ENCODE measurements at places on chromosomes 16 and 17.

- DNase-seq: no peak
Measured at GRCh38 chr16:79608976-79609375, 8.4 kb upstream of the MAF start.

DNA sequence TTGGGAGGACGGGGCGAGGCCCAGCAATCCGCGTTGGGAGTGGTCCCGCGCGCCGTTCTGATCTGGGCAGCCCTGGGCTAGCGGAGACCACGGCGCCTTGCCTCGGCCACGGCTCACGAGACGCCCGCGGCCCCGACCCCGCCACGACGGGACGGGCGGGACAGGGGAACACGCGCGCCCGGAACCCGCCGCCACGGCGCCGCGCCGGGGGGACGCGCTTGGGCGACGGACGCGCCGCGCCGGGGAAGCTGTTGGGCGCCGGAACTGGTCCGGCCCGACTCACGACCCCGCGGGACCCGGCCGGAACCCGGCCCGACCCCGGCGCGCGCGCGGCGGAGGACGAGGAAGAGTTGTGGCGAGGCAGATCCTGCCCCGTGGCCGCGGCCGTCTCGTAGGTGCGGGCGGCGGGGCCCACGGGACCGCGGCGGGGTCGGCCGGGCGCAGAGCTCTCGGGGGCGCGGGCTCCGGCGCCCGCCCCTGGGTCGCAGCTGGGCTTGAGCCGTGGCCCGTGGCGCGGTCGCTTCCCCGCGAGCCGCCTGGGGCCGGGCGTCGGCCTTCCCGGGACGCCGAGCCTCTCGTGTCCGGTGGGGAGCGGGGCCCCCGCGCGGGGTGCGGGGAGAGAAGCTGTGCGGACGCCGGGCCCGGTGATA, at the start of gene ACSF3:
Gene ACSF3 (plus strand): TSS at position 251 of the 650 bp plus-strand sequence. CDS start 6,830 bp downstream, outside the sequence.
- DNase-seq: no peak

GRCh38 chr17:4472286-4472685, 26.4 kb upstream of the SPNS2 start:
- DNase-seq: no peak

DNA sequence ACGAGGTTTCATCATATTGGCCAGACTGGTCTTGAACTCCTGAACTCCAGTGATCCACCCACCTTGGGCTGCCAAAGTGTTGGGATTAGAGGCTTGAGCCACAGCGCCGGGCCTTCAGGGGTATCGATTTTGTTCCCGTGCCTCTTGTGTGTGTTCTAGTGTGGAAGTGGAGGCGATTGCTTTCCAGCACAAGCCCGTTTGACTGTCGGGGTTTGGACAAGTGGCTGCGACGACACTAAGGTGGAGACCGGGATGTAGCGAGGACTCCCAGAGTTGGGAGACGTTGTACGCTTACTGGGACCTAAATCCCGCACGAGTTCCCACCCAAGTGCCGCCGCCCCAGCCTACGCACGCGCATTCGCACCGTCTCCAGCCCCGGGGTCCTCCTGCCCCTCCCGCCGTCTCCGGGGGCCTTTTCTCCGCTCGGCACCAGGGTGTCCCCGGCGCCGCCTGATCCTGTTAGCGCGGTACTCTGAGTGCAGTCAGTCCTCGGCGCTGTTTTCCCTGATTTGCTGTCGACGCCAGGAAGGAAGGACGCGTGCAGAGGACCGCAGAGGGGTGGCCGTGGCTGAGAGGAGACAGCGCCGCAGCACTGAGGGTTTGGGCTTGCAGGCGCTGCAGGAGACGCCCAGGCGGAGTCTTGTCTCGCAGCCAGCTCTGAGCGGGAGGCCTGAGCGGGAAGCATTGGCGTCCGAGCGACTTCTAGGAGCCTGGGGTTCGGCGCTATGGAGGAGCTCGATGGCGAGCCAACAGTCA, at the start of gene NUP85:
Gene NUP85 (plus strand): TSS at position 643 of the 756 bp plus-strand sequence. CDS start 83 bp downstream, at position 726.
- DNase-seq: peak; percentile 86

DNA sequence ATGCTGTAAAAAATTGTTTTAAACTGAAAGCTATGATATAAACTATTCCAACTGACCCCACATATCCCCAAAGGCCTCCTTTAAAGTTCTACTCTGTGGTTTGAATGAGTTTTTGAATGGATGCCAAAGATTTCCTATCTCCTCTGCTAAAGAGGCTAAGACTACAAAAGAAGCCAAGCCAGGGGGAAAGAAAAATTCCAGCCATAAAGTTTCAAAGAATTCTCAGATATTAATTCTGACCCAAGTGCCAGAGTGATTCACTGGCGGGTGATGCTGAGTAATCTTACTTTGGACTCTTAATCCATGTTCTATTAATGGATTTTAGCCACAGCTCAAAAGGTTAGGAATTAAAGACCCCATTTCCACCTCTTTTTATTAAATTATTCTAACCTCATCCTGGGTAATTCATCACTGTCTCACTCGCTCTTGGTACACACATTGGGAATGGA, 60.7 kb downstream of the HS3ST3A1 start:
- DNase-seq: no peak

GRCh38 chr16:78748220-78748929, 648.9 kb downstream of the WWOX start:
- DNase-seq: peak; percentile 90

- DNase-seq: no peak
Measured at GRCh38 chr16:73231944-73232554, 184.1 kb upstream of the ZFHX3 start.

DNA sequence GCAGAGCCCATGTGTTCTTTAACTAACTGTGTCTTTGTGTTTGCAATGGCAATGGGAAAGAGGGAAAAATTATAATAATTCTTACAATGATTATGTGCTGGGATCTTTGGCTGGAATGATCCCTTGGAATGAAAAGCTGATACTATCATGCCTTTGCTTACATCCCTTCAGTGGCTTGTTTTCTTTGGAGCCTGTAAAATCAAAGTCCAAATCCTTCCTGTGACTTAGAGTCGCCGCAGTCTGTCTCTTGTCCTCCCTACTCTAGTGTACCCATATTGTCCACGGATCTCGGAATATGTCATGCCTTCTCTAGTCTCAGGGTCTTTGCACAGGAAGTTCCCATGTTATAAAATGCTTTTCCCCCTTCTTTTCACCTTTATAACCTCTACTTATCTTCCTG, 111.7 kb upstream of the MAF start:
- DNase-seq: no peak

- DNase-seq: no peak
Measured at GRCh38 chr16:54176376-54176901, 110.1 kb downstream of the IRX3 start.

Data from DMS 273 treated with DMSO at 0.1 percent for 48 hours (cell line).